ENCODE measurements at places on chromosomes 7 and 10. TPM values are rescaled to one million over a fixed set of nuclear protein-coding genes. Genes with fewer than 3 reads are reported as not detected.

Gene WIPF3
- total RNA-seq: 0.24 TPM

Gene TAS2R5
- 2.3 TPM for total RNA-seq

Gene FFAR4
- total RNA-seq: 3.0 TPM

Gene STK17A
- 60.2 TPM for total RNA-seq

Gene CRYGN
- not detected for total RNA-seq

DNA sequence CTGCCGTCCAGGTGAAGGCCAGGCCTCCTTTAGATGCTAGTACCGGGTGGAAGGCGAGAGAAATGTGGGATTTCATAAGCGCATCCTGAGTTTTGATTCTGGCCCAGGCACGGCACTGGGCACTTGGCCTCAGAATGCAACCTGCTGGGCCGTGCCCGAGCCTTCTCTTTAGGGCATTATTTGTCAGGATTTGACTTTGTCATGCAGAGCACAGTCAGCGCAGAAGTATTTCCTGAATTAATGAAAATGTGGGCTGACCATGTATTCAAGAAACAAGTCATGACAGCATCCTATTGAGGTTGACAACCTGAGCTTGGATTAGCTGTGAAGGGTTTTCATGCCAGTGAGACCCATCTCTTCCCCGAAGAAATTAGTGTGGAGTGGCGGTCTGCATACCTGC is 34.4 kb downstream of the RCC1L start:
- no peak for DNase-seq

DNA sequence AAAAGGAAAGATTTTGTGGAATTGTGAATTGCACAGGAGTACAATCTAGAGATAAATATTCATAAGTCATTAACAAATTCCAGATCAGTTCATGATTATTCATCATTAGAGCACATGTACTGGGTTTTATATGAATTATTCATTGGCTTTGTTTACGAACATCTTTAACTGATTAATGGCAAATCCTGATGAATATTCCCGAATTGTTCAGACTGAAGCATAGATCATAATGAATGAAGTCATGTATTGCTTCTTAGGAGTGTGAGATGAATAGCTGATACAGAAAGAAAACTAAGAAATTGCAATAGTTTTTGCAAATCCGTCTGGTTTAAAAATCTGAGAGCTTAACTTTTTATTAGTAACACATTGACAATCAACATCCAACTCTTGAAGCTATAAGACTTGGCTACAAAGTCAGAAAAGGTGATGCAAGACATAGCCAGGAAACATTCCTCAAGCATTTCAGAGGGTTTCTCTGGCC is 183.6 kb upstream of the DGKB start:
- no peak for DNase-seq

DNA sequence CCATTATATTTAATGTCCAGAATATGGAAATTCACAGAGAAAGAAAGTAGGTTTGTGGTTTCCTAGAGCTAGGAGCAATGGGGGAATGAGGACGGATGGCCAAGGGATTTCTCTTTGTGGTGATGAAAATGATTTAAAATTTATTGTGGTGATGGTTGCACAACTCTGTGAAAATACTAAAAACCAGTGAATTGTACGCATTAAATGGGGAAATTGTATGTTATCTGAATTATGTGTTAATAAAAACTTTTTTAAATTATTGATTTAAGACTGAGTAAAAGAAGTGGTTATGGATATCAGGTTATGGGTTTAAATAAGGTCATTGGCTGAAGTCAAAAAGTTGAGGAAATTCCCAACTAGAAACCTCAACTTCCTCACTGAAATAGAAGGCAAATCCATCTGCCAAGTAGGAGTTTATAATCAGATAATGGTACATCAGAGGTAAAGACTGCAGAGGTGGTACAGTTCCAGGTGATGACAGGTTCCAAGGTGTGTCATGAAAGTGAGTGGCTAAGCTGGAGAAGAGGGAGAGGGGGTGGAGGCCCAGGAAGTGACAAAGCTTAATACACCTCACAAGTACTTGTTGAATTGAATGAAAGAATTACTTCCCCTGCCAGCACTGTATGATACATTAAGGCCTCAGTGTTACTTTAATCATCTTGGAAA is 68.9 kb upstream of the CCDC71L start:
- no peak for DNase-seq

- DNase-seq: no peak
Observed at GRCh38 chr10:5563321-5563961, 38.7 kb downstream of the CALML3 start.

- no peak for DNase-seq
Observed at GRCh38 chr7:132398253-132398925, 177.9 kb downstream of the PLXNA4 start.

DNA sequence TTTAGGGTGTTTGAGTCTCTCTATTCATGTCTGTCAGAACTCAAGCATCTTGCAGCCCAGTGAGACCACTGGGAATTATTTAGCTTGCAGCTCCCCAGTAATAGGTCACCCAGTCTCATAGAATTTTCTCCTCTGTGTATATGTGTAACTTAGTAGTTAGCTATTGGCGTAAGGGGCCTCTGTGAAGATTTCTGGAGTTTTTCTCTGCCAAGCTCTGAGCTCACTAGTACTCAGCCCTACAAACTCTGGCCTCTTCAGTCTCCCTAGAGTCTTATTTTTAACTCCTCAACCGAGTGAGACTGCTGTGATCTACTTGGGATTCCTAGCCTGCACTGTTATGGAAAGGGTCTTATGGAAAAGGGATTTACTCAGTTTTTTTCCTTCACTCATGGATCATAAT is 90.2 kb downstream of the PPP1R9A start:
- no peak for DNase-seq

DNA sequence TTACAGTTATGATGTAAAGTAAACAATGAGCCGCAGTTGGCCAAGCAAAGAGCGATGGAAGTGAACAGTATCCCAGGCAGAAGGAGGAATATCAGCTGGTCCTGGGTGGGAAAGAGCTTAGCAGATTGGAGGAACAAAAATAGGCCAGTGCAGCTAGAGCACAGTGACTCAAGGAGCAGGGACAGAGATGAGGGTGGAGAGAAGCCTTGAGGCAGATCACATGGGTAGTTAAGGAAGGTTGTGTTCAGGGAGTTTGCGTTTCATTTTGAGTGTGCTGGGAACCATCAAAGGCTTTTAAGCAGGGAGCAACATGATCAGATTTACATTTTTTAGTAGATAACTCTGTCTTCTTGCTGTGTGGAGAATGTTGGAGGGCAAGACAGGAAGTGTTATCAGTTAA is 113.6 kb downstream of the OAT start:
- no peak for DNase-seq

GRCh38 chr10:103692952-103693811 is 162.2 kb downstream of the SH3PXD2A start:
- no peak for DNase-seq

DNA sequence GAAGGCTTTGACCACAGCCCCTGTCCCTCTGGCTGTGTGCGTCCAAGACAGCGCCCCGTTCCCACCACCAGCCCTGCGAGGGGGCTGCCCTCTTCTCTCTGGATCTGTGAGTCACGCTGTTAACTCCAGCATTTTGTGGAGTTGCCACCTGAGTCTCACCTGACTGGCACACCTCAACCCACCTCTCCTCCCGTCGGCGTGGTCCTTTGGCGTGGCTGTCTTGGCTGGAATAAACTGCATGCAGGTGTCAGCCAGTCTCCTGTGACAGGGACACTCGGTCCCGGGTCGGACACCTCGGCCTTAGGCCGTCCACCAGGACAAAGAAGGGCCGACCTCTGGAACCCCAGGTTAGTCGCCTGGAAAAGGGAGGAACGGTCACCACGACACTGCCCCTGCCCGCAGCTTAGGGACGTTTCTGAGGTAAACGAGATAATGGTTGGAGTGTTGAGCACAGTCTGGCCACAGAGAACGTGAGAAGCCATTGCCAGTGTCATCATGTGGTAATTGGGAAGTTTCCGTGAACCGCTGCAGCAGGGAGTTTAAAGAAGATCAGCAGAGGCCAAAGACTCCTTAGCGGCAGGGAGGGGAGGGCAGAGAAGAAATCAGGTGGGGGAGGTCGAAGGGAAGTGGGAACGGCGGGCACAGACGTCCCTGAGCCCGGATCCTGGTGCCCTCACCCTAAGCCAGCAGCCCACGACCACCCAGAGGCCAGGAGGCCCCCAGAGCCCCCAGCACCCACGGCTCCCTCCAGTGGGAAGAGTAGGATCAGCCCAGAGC is 73.6 kb upstream of the FAM20C start:
- DNase-seq: no peak

GRCh38 chr7:81851413-81851812 is 81.6 kb upstream of the HGF start:
- no peak for DNase-seq

DNA sequence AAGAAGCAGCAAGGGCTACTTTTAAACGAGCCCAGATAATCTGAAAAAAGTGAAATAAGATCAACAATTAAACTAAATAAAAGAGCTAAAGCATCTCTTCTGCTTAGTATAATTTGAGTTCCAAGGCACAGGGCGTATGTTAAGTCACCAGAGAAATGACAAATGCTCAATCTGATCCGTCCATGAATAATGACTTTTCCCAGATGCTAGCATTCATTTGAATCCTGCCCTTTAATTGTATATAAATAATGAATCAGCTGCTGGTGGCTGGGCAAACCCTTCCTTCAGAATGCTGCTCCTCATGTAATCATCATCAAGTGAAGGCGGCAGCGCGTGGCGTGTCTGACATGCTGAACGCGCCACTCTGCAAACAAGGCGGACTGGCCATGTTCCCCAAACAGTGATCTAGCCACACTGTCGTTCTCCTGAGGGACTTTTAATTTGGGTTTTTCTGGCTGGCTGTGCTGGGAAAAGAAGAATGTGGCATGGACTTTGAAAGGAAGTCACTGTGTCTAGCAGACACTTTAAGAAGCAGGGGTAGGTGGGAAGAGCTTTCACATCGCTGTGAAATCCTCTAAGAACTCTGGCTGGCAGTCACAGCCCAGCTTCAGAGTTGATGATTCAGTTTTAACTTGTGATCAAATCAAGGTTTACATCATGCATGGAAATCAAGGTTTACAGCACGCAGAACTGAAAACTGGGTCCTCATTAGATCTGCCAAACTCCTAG is 70.7 kb downstream of the BEND7 start:
- DNase-seq: no peak

- DNase-seq: no peak
Observed at GRCh38 chr10:12841826-12842225, 159.7 kb downstream of the CCDC3 start.

- no peak for DNase-seq
Observed at GRCh38 chr7:19116121-19117090, 1.0 kb downstream of the TWIST1 start.

DNA sequence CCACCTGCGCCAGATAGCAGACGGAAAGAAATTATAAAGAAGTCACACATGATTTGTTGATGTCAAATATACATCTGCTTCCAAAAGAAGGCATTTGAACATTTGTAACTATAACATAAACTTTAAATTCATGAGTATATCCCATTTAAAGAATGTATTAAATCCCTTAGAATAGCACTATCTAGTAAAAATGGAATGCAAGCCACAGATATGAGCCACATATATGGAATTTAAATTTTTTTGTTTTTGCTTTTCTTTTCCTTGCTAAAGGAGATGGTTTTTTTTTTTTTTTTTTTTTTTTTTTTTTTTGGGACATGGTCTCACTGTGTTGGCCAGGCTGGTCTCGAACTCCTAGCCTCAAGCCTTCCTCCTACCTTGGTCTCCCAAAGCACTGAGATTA is 730.8 kb downstream of the PHTF2 start:
- DNase-seq: no peak

DNA sequence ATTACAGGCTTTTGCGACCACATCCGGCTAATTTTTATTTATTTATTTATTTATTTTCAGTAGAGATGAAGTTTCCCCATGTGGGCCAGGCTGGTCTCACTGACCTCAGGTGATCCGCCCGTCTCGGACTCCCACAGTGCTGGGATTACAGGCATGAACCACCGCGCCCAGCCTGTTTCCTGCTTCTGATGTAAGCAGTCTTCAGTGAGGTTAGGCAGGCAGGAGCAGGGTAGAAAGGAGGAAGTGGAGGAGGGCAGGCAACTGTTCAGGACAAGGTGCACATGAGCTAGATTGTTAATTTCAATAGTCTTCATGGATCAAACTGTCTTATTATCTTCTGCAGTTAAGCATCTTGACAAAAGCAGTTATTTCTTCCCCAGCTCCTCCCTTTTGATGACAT is 605.0 kb downstream of the CCSER2 start:
- DNase-seq: no peak

GRCh38 chr7:95590387-95591248 is 5.7 kb downstream of the PDK4 start:
- no peak for DNase-seq

DNA sequence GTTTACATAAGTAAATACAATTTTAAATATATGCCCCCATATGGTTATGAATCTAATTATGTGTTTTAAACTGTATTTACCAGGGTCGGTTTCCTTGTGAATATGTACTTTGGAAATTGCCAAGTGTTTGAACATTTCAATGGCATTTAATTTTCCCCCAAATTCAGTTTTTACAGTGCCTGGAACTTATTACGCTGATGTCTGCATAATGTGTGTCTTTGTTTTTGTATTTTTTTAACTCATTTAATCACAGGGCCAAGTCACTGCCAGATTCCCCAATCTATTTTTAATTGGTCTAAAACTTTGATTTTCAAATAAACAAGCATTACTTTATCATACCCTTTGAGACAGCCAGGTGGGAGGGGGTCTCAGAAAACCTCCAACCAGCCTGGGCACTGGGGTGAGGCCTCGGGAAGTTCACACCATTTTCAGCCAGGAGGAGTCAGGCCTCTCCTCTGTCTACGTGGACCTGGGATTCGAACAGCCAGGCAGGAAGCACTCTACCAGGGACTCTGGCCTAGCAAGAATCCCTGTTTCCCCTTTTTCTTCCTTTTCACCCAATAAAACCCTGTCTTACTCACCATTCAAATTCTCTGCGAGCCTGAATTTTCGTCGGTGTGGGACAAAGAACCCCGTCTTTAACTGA is 151.5 kb upstream of the COL1A2 start:
- no peak for DNase-seq

GRCh38 chr7:30084212-30084611 is 50.6 kb upstream of the MTURN start:
- no peak for DNase-seq

GRCh38 chr7:106535234-106535932 is 125.6 kb downstream of the CCDC71L start:
- DNase-seq: no peak

DNA sequence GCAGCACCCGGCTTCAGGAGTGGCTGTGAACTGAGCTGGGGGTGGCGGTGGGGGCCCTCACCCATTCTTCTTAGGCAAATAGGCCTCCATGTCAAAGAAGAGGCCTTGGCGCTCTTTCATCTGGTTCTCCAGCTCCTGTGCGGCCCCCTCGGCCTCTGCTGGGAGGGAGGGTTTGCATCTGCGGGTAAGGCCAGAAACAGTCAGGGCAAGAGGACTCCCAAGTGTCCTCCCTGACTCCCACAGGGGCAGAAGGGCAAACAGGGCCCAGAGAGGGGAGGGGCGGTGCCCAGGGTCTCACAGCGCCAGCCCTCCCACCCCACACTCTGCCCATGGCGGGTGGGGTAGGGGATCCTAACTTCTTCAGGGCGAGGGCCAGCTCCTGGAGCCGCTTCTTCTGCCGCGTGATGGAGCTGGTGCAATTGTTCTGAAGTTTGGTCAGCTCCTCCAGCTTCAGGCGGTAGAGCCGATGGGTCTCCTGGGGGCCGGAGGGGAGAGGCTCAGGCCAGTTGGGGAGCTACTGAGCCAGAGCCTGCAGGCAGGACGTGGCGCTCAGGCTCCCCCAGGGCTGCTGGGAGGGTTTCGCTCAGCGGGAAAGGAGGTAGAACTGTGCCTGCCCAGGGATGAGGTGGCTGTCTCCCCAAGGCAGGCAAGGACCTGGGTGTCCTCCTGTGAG is 2.2 kb downstream of the TMEM120A start:
- DNase-seq: no peak

GRCh38 chr10:131890276-131891195 is 10.3 kb upstream of the PPP2R2D start:
- DNase-seq: no peak

Measured in omental fat pad (tissue), 4 donors.